ENCODE measurements at places on chromosomes 7 and 10.

GRCh38 chr7:112959276-112959675 is 127.4 kb downstream of the GPR85 start:
- no peak for DNase-seq

DNA sequence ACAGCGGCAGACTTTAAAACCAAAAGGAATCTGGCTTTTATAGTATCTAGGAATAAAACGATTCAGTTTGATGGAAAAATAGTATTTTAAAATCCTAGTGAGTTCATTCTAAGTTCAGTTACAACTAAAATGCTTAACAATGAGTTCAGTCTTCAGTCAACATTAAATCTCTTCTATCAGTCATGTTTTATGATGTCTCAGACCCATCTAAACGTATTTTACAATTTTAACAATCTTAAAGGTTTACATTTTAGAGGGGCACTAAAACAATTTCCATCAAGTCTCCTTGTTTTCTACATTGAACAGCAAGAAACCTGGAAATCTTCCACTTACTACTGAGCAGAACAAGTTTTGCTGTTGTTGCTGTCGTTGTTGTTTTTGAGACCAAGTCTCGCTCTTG is 10.0 kb downstream of the SVOPL start:
- DNase-seq, result no peak

- no peak for DNase-seq
Observed at GRCh38 chr10:14671386-14671831, 103.3 kb downstream of the FAM107B start.

- DNase-seq, result no peak
Observed at GRCh38 chr10:124657806-124658205, 86.4 kb downstream of the FAM53B start.

DNA sequence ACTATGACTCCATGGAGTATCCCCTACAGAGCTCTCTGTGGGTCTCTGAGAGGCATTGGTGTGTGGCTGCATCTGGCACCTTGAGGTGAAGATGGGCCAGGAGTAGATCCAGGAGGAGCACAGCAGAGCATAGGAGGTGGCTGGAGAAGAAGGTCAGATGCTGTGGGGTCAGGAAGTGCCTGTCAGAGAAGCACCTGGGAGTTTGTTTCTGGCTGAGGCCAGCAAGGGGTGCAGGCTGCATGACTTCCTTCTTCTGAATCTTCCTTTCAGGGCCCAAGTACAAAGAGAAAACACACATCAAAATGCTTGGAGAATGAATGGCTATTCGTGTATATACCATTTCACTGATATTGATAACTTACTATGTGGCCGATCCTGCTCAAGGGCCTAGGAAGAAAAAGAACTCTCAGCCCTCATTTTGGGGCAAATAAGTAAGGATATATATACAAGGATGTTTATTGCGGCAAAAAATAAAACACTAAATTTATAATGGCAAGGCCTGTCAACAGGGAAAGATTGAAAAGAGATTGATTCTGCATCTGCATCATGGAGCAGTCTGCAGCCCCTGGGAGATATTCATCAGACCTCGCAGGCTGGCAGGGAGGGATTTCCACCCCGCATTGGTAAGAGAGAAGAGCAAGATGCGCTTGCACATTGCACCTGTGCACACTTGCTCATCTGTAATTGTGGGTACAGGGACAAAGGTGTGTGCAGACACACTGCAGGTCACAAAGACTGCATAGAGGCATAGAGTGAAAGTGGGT is 39.2 kb downstream of the PTPRE start:
- no peak for DNase-seq

DNA sequence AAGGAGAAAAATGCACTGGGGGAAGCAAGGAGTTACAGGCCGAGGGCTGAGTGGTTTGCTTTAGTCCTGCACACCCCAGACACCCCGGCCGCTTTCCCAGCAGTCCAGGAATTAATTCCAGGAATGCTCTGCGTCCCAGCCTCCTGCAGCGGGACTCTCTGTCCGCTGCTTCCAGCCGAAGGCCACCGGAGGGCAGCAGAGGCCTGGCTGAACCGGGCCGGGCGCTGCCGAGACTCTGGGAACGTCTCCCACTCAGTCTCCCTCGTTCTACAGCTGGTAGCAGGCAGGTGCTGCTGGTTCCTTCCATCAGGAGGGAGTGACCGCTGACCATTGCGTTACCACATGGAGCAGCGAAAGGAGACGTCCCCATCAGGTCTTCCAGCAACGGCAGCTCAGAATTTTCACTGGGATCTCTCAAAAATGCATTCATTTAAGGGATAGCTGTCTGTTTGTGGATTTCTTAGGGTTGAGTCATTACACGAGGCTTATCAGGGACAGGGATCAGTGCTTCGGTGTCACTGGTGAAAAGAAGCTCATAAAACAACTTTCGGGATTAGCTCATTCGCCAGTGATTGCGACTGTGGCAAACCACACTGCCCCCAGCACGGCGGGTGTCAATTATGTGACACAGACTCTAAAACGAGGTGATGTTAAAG is 24.9 kb upstream of the PITRM1 start:
- DNase-seq, result peak; percentile 74

DNA sequence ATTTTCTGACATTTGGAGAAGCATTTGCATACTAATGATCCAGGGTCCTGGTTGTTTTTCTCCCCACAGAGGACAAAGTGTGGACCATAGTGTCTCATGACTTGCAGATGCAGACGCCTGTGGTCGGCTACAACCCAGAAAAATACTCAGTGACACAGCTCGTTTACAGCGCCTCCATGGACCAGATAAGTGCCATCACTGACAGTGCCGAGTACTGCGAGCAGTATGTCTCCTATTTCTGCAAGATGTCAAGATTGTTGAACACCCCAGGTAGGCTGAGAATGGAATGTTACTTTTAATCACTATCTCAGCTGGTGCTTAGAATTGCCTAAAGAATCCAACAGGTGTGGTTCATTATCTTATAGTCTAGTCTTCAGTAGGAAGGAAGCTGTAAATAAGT is 951.5 kb upstream of the C7orf33 start:
- DNase-seq, result no peak

- DNase-seq, result no peak
Observed at GRCh38 chr7:96285579-96285978, 36.3 kb downstream of the SLC25A13 start.

DNA sequence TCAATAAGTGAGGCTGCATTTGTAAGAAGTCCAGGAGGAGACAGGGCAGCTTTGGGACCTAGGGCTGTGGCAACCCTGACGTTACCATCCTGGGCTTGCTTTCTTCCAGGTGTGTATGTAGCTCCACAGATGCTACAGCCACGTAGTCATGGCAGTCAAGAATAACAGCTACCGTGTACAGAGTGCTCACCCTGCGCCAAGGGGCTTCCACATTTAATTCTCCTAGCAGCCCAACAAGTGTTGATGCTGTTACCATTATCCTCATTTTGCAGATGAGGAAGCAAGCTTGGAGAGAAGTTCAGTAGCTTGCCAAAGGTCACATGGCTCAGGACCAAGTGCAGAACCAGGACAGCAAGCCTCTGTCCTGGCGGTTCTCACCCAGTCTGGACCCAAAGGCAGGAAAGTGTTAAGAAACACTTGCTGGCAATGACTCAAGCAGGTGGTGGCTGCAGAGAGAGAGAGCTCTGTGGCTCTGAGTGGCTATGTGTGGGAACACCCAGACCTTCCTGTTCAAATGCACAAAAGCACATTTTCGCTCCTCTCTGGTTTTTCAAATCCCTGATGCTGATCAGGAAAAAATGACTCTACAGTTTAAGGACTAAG is 89.8 kb downstream of the CREM start:
- no peak for DNase-seq

GRCh38 chr10:6398399-6398798 is 181.7 kb downstream of the PRKCQ start:
- no peak for DNase-seq

DNA sequence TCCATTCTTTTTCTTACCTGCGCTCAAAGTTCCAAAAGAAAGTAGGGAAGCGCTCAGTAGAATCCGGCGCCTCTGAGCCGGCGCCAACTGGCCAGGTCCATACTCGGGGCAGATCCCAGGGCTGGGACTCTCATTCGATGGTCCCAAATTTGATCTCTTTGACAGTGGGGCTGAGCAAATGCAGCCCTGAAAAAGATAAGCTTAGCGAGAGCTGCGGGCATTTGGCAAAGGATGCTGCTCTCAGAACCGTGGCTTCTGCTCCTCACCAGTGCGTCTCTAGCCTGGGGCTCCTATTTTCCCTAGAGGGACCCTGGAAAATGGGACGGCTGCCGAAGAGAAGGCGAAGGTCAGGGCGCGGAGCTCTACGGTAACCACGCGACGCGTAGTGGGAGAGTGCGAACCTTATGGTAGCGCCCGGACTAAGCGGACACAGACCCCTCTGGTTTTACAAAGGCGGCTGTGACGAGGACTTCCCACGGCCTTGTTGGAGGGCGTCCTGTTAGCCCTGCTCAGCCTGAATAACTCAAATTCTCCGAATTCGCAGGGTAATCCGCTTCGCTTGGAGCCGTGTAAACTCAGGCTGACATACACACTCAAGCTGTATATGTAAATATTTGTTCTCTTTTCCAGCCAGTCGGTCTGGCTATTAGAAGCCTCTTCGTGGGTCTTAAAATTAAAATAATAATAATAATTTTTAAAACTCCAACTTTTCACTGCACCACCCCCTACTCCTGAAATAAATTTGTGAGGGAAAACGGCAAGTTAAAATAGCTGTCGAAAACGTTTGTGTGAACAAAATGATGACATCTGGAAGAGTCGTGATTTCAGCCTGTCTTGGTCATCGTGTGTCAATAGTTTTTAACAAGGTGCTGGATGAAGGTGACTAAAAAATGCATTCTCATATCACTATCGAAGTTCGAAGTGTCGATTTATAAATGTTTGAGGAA is 869 bp upstream of the TBX20 start:
- DNase-seq, result no peak

DNA sequence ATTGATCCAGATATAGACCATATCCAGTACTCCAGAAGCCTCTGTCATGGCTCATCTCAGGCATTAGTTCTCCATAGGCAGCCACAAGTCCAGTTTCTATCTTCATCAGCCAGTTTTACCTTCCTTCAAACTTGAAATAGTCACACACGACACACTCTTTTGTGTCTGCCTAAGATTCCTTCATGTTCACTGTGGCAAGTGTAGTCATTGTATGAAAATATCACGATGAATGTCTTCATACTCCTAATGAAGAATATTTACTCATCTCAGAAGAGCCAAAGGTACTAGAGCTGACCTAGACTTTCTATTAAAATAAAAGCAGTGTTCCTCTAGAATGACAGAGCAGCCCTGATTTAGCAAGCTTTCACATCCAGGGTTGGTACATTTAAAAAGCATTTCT is 230.7 kb downstream of the SNX13 start:
- DNase-seq, result no peak

- no peak for DNase-seq
Observed at GRCh38 chr10:99693933-99694583, 34.7 kb downstream of the ENTPD7 start.

- DNase-seq, result no peak
Observed at GRCh38 chr10:102802920-102803534, 34.2 kb downstream of the CYP17A1 start.

DNA sequence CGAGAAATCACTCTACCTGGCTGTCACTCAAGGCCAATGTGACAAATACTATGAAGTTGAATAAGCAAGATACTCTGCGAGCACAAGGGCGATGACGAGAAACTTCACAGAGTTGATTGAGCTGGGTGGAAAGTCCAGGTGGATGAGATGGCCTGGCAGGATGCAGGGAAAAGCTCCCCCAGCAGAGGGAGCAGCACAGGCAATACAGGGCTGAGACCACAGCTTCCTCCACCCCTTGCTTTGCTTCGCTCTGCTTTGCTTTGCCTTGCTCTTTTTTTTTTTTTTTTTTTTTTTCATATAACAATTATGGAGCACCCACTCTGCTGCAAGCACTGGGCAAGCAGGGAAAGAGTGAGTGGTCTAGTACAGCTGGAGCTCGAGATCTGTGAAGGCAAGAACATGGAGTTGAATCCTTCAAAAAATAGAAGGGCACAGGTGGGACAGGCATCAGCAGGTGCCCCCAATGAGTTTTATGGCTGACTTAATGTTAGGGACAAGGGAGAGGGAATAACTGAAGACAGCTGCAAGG is 88.3 kb downstream of the CABCOCO1 start:
- DNase-seq, result peak; percentile 59

- no peak for DNase-seq
Observed at GRCh38 chr10:103479135-103479534, at the start of gene CALHM3. Gene CALHM3 (minus strand): TSS chr10:103479240. CDS start chr10:103479032, 208 bp downstream.

DNA sequence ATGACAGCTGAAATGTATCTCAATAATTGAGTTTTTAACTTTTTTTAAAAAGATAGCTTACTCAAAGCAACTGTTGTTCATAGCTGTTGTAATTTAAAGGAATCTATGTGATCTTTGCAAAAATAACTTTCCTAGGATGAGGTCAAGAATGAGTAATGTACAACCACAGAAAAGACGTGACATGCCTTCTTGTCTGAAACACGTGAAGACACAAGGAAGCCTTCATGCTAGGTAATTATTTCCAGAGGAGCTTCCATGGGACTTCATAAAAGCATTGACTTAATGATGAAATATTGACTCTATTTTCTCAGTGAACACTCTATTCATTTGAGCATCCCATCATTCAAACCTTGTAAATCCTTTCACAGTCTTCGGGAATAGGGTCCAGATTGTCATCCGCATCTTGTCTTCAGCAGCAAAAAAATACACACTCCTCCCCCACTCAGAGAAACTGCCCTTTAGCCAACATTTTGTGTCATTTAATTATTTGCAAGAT is 528.0 kb downstream of the NRG3 start:
- no peak for DNase-seq

GRCh38 chr7:105675934-105676371 is 94.7 kb upstream of the EFCAB10 start:
- DNase-seq, result peak; percentile 21
